Right lung (tissue), 10 donors: ENCODE measurements at places on chromosomes 1 and 21.

DNA sequence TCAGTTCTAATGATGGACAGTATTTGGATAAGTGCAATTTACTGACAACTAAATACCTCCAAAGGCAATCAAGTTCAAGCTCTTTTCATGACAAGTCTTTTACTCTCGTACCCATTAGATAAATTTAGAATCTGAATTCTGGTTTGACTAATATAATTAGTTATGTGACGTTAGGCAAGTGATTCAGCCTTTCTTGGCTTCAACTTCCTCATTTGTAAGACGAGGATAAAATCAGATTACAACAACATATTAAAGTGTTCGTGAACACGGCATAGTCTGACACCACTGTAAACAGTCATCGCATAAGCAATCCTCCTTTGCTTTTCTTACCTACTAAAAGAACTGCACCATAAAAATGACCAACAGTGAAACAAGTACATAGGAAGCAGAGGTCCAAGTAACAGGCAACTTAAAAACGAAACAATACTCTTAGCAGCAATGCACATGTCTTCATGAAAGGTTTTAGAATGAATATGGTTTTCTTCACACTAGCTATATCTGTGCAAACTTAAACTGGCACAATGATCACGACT lies 25.7 kb downstream of the COA6 start:
- no peak for DNase-seq

- DNase-seq, result peak; percentile 58
Observed at GRCh38 chr1:177984136-177984525, 14.3 kb upstream of the SEC16B start.

DNA sequence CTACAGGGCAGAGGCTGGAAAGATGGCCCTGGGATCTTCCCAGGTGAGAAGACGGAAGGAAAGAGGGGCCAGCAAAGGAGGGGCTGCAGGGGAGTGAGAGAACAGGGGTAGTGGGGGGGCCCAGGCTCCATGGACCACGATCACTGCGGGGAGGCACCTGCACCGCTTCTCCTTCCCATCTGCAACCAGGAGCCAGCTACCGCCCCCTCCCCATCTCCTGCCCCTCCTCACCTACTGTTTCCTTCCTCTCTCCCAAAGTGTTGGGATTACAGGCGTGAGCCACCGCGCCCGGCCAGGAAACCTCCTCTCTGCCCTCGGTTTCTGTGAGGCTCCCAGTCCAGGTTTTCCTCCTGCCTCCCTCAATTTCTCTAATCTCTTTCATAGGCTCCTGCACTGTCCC lies 19.4 kb downstream of the KIAA2013 start:
- no peak for DNase-seq

- DNase-seq, result no peak
Observed at GRCh38 chr21:41752231-41752681, 14.6 kb downstream of the RIPK4 start.

DNA sequence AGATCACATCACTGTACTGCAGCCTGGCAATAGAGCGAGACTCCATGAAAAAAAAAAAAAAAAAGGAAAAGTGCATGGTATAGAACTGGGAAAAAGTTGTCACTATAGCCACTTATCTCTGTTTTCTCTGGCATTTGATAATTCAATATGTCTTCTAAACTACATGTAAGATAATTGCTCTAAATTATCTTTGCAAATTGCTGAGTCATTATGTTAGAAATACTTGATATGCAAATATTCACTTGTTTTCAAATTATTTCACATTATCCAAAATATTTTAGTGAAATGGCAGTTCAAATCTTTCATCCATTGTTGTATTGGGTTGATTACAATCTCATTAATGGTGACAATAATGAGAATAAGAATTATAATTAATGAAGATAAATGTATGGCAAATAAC lies 1455.1 kb downstream of the KCNT2 start:
- no peak for DNase-seq

DNA sequence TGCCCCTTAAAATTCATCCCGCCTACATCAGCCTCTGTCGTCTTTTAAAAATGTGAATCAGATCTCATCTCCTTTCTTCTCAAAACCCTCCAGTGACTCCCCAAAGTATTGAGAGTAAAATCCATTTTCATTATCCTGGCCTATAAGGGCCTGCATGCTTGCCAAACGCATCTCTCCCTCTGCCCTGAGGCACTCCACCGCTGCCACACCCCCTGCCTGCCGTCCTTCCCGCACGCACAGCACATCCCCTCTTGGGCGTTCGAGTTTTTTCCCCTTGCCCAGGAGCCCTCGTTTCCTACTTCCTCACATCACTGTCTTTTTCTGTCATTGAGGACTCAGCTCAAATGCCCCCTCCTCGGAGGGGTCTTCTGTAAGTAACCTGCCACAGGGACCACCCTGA lies 53.3 kb upstream of the MTR start:
- no peak for DNase-seq

GRCh38 chr1:33133478-33134105 lies 48.3 kb downstream of the TRIM62 start:
- DNase-seq, result no peak

DNA sequence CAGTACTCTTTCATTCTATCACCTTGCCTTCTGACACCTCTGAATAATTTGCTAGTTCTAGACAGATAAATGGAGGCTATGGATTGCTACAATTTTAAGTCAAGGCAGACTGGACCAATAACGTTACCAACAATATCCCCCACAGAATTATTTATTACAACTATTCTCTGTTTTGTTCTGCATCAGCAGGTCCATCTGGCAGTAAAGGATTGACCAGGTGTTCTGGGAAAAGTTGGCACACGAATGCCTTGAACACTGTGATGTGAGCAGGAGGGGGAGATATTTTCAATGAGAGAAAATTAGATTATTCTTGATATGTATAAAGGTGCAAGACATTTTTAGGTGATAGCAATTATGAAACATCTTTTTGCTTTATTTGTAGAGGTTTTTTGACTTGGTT lies 718.8 kb upstream of the TMPRSS15 start:
- DNase-seq, result no peak

GRCh38 chr1:54429838-54430237 lies 23.6 kb upstream of the SSBP3 start:
- DNase-seq, result no peak

DNA sequence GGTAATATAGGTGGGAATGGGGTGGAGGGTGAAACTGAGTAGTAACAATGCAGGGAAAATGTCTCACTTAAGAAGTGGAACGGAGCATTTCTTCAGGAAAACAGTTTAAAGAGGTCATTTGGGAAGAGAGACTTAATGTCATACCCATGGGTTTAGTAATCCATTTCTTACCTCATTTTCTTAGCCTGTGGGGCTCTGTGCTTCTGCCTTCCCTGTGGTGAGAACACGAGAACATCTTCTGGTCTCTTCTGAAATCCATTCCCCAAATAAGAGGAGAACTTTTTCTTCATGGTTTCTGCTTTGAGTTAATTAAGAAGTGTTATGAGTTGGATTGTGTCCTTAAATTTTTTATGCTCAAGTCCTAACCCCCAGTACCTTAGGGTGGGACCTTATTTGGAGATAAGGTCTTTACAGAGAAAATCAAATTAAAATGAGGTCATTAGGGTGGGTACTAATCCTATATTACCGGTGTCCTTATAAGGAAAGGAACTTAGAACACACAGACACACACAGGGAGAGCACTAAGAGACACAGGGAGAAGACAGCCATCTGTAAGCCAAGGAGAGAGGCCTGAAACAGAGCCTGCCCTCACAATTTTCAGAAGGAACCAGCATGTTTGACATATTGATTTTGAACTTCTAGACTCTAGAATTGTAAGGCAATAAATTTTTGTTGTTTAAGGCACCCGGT lies 5.4 kb downstream of the CCDC190 start:
- DNase-seq, result no peak

- DNase-seq, result no peak
Observed at GRCh38 chr1:31467005-31467674, 54.1 kb downstream of the SERINC2 start.

GRCh38 chr1:94772230-94772641 lies 47.9 kb upstream of the SLC44A3 start:
- DNase-seq, result peak; percentile 69

DNA sequence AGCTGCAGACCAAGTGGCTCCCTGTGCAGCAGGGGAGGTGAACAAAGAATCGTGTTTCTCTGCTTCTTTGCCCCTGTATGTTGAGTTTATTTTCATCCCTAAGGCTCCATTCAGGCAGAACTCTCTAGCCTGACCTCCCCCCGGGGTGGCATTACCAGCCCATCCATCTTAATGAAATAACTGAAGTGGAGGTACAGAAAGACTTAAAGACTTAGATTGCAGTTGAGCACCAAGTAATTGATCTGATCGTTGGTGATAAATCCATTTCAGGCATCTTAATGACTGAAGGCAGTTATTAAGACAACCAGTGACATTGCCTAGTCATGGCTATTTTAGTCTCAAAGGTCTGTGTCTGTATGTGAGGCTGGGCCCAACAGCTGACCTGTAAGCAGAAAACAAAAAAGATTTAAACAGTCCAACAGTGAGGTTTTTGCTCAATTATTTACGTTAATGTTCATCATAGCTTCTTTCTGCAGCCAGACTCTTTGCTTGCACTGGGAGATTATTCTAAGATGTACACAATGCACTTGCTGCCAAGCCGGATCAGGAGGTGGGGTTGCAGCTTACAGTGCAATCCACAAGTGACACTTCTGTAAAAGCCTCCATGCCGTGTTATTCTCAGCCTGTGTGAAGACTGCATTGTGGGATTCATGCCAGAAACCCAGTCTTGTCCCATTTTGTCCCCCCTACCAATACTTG lies 363.0 kb upstream of the DUSP10 start:
- DNase-seq, result peak; percentile 3

DNA sequence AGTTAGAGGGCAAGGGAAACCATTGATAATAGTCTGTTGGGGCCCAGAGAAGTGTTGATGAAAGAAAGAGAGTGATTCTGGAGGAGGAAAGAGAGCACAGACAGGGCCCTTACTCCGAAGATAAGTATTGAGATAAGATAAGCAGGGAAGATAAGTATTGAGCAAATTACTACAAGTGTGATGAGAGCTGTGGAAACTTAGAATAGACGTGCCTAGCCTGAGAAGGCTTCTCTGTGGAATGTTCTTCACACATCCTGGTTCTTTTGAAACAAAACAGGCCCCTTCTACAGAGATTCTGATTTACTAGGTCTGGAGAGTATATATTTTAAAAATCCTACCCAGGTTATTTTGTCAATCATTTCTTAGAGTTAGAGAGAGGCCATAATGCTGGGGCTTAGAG lies 26.4 kb downstream of the FNBP1L start:
- no peak for DNase-seq

GRCh38 chr1:158942490-158942889 lies 11.1 kb downstream of the PYHIN1 start:
- DNase-seq, result no peak

- DNase-seq, result no peak
Observed at GRCh38 chr1:215529571-215529970, 37.5 kb upstream of the KCTD3 start.

GRCh38 chr1:225654277-225654597 lies 1.3 kb upstream of the ENAH start:
- DNase-seq, result no peak

DNA sequence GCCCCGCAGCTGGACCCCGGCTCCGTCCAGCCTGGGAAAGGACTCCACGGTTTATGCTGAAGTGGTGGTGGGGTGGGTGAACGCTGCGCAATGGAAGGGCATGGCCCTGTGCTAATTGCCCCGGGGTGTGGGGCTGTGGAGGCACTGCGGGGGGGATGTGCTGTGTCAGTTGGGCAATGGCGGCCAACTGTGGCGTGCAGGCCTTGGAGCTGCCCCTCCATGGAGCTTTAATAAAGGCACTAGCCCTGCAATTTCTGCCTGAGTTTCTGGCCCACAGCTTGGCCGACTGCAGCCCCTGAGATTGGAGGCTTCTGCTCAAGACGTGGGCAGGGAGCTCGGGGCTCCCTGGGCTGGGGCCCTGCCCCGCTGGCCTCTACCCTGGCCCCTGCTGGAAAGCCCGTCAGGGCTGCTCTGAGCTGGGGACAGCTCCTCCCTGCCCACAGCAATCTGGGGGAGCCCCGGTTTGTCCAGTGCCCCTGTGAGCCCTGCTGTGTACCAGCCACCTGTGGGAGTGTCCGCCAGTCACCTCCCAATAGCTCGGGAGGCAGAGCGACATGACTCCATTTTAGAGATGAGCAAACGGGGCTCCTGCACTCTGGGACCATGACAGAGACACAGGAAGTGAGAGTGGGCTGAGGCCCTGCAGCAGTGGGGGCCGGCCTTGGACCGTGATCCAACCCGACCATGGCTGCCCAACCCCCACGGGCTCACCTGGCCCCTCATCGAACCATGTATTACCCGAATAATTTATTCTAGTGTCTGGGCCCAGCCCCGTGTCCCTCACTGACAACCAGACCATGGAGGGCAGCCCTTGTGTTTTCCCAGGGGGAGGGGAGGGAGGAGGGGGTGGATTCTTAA lies 8.7 kb upstream of the TNFRSF14 start:
- DNase-seq, result no peak

GRCh38 chr1:59052166-59052590 lies 244.7 kb upstream of the FGGY start:
- peak; percentile 51 for DNase-seq
